ENCODE measurements at places on chromosomes 7 and 10.
A peak's percentile ranks its signal among the peaks of the same experiment; 100 is the strongest.

- peak overlapping the region; percentile 69 for H3K27ac ChIP-seq
- H3K4me3 ChIP-seq, result no peak overlapping the region
- H3K36me3 ChIP-seq, result peaks cover 17% of the 10 kb centered on the region
- no peaks in the 10 kb centered on the region for H3K27me3 ChIP-seq
- DNase-seq, result no peak
Measured at GRCh38 chr10:124693801-124694416, 50.3 kb downstream of the FAM53B start.

DNA sequence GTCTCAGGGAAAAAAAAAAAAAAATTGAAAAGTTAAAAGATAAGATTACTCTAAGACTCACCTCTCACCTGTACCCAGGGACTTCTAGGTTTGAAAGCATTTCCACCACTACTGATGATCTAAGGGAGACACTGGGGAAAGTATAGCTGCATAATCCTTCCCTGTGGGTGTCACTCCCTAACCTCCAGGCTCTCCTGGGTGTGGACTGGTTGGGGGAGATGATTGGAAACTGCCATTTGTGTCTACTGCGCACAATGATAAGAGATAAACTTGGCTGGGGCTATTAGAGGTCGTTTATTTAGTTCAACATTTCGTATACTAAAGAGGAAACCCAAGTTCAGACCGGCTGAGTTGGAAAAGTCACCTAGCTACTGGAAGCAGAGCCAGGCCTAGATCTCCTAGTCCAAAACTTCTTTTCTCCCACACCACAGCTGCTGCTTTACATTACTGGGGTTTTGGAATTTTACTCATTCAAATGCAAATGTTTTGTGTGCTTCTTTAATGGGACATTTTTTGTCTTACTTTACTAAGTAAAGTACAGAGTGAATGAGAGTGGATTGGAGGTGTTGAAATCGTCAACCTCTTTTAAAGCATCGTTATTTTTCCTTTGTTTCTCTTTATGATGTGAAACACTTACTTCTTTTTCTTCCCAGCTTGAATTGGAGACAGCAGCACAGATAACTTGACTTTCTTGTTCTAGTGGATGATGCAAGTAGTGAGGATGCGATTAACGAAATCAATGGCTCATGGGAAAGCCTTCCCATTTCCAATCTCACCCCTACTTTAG is 22.3 kb upstream of the SEC61G start:
- no peak overlapping the region for H3K27ac ChIP-seq
- DNase-seq, result no peak
- peaks cover 8% of the 10 kb centered on the region for H3K27me3 ChIP-seq
- H3K4me1 ChIP-seq, result no peaks in the 10 kb centered on the region
- H3K36me3 ChIP-seq, result no peaks in the 10 kb centered on the region
- no peak overlapping the region for H3K4me3 ChIP-seq

- no peaks in the 10 kb centered on the region for H3K27me3 ChIP-seq
- no peak for DNase-seq
- H3K4me1 ChIP-seq, result no peaks in the 10 kb centered on the region
- H3K27ac ChIP-seq, result no peak overlapping the region
- H3K4me3 ChIP-seq, result no peak overlapping the region
Measured at GRCh38 chr10:32687546-32687945, 241.6 kb downstream of the CCDC7 start.

GRCh38 chr7:118039963-118040489 is 143.9 kb upstream of the LSM8 start:
- no peak for DNase-seq
- peaks cover 20% of the 10 kb centered on the region for H3K4me1 ChIP-seq
- H3K36me3 ChIP-seq, result no peaks in the 10 kb centered on the region
- H3K4me3 ChIP-seq, result no peak overlapping the region
- H3K27ac ChIP-seq, result no peak overlapping the region
- no peaks in the 10 kb centered on the region for H3K27me3 ChIP-seq

DNA sequence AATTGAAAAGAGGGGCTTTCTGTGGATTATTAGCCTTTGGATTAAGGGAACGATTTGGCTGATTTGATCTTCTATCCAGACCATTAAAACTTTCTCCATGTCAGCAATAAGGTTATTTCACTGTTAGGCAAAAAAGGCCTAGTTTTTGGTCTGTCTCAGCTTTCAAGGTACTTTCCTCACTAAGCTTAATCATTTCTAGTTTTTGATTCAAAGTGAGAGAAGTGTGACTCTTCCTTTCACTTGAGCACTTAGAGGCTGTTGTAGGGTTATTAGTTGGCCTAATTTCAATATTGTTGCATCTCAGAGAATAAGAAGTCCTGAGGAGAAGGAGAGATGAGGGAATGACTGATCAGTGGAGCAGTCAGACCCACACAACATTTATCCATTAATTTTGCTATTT is 596.0 kb upstream of the TPK1 start:
- no peak for DNase-seq
- no peaks in the 10 kb centered on the region for H3K27me3 ChIP-seq
- H3K27ac ChIP-seq, result no peak overlapping the region
- H3K4me3 ChIP-seq, result no peak overlapping the region
- no peaks in the 10 kb centered on the region for H3K36me3 ChIP-seq
- no peaks in the 10 kb centered on the region for H3K4me1 ChIP-seq

DNA sequence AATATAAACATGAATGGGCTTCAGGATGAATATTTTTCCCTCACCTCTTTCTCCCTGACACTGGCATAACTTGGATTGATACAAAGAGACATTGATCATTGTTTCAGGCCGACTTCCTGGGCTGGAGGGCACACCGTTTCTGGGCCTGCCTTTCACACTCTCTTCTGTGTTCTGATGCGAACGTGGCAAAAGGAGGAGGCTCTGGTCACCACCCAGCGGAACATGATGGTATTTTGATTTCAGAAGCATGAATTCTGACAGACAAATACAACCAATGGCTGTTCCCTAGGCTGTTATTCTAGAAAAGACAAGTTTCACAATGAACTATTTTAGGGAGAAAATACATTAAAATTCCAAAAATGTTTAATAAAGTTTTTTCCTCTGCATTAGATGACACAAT is 534.5 kb upstream of the MKI67 start:
- no peak overlapping the region for H3K4me3 ChIP-seq
- H3K27me3 ChIP-seq, result peaks cover 14% of the 10 kb centered on the region
- H3K27ac ChIP-seq, result no peak overlapping the region
- no peaks in the 10 kb centered on the region for H3K4me1 ChIP-seq
- H3K36me3 ChIP-seq, result no peaks in the 10 kb centered on the region
- DNase-seq, result no peak

DNA sequence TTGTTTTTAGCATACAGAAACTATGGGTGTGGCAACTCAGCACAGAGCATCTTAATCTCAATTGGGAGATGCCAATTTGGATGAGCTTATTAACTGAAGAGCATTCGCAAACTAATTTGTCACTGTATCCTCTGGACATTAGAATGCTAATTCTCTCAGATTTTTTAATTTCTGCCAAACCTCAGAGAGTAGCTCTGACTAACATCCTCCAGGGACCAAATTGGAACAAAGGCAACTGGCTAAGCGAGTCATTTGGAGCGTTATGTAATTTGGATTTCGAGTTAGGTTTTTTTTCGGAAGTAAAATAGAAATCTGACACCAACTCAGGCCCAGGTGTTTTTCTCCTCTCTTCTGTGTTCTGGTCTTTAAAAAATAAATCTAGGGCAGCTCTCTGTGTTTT is 201.9 kb downstream of the BMPER start:
- H3K27ac ChIP-seq, result no peak overlapping the region
- peaks cover 13% of the 10 kb centered on the region for H3K4me1 ChIP-seq
- no peaks in the 10 kb centered on the region for H3K27me3 ChIP-seq
- no peaks in the 10 kb centered on the region for H3K36me3 ChIP-seq
- H3K4me3 ChIP-seq, result no peak overlapping the region

- H3K27me3 ChIP-seq, result no peaks in the 10 kb centered on the region
- H3K36me3 ChIP-seq, result no peaks in the 10 kb centered on the region
- no peak for DNase-seq
- no peak overlapping the region for H3K27ac ChIP-seq
- H3K4me3 ChIP-seq, result no peak overlapping the region
Measured at GRCh38 chr10:82968533-82968932, 1093.5 kb downstream of the NRG3 start.

GRCh38 chr10:129035052-129035827 is 431.8 kb upstream of the MGMT start:
- H3K4me1 ChIP-seq, result peaks cover 12% of the 10 kb centered on the region
- H3K27ac ChIP-seq, result no peak overlapping the region
- H3K27me3 ChIP-seq, result peaks cover 47% of the 10 kb centered on the region
- H3K36me3 ChIP-seq, result no peaks in the 10 kb centered on the region

GRCh38 chr10:51047857-51048256 is 26.4 kb upstream of the PRKG1 start:
- DNase-seq, result no peak
- no peak overlapping the region for H3K4me3 ChIP-seq
- no peaks in the 10 kb centered on the region for H3K36me3 ChIP-seq
- no peaks in the 10 kb centered on the region for H3K27me3 ChIP-seq
- H3K27ac ChIP-seq, result no peak overlapping the region

DNA sequence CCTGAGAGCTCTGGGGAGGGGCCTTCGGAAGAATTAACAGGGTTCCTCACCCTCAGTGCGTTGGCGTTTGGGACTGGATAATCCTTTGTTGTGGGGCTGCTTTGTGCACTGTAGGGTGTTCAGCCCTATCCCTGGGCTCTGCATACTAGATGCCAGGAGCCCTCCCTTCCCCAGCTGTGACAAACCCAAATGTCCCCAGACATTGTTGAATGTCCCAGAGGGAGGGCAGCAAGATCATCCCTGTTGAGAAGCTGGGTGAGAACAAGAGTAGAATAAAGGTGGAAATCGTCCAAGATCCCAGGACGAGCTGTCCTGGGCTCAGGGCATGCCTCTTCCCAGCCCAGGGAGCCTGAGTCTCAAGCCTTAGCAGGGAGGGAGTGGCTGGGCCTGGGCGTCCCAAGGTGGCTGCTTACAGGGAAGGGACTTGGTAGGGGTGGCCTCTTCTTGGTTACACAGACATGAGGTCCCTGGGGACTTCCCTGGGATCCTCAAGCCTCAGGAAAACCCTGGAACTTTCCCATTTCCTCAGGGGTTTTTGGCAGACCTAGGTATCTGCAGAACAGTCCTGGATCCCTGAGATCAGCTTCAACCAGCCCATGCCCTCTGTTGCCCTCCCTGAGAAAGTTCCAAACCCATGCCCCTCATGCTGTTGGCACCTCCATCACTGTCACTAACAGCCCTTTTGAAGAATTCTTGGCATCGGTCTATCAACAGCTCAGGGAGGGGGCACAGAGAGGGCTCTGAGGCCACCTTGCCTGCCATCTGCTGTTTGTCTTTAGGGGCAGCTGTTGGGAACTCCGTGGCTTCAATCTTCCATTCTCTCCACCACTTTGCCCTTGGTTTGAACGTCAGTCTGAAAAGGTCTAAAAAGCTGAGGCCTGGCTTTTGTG is 53.7 kb downstream of the GOLGA7B start:
- H3K4me3 ChIP-seq, result no peak overlapping the region
- H3K4me1 ChIP-seq, result no peaks in the 10 kb centered on the region
- no peak overlapping the region for H3K27ac ChIP-seq
- H3K36me3 ChIP-seq, result no peaks in the 10 kb centered on the region
- H3K27me3 ChIP-seq, result peaks cover 51% of the 10 kb centered on the region
- no peak for DNase-seq

- peak overlapping the region; percentile 10 for H3K4me3 ChIP-seq
- H3K4me1 ChIP-seq, result peaks cover 31% of the 10 kb centered on the region
- no peak for DNase-seq
- H3K36me3 ChIP-seq, result no peaks in the 10 kb centered on the region
- H3K27me3 ChIP-seq, result peaks cover 24% of the 10 kb centered on the region
Measured at GRCh38 chr7:25391295-25391861, 163.1 kb upstream of the NPVF start.
